ENCODE measurements at places on chromosomes 5 and 9. TPM values are rescaled to one million over a fixed set of nuclear protein-coding genes. Genes with fewer than 3 reads are reported as not detected.

Gene LCN6
- 7.0 TPM for total RNA-seq

Gene PPIC
- total RNA-seq, result 25.1 TPM

Gene AGXT2
- total RNA-seq, result not detected

Gene AFAP1L1
- total RNA-seq, result 54.8 TPM

Gene CCDC180
- 8.2 TPM for total RNA-seq

Gene HAVCR1
- 1.3 TPM for total RNA-seq

Gene MAP3K1
- 28.4 TPM for total RNA-seq

Gene CXCL14
- total RNA-seq, result 184 TPM

Gene PRUNE2
- 55.3 TPM for total RNA-seq

Gene SLC45A2
- total RNA-seq, result not detected

Gene IL3
- not detected for total RNA-seq

Gene CPLANE1
- 53.7 TPM for total RNA-seq

Gene CCNJL
- total RNA-seq, result 3.3 TPM

Measured in sciatic nerve (tissue), 2 donors.